Stimulated activated CD4-positive, alpha-beta T cell treated with anti-CD3 and anti-CD28 coated beads, Interleukin-15, amount 100 ng/mL, for 1 hour (primary cell): ENCODE measurements at places on chromosomes 12 and 14.

DNA sequence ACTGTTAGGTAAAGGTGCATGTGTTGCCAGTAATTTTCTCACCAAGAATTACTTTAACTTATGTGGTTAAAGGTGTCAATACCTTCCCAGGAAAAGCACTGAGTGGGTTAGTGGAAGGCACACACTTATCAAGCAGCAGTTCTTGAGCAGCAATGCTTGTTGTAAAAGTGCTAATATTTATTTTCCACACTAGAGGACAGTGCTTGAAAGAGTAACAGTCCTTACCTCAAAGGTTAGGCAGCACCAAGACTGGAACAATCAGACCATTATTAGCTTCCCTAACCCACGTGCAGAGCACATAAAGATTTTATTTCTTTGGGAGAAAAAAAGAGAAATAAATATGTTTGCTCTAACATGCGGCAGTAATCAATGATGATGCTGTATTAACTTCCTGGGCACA is 48.8 kb upstream of the KRR1 start:
- DNase-seq: no peak

GRCh38 chr14:85387181-85387580 is 142.8 kb upstream of the FLRT2 start:
- no peak for DNase-seq

DNA sequence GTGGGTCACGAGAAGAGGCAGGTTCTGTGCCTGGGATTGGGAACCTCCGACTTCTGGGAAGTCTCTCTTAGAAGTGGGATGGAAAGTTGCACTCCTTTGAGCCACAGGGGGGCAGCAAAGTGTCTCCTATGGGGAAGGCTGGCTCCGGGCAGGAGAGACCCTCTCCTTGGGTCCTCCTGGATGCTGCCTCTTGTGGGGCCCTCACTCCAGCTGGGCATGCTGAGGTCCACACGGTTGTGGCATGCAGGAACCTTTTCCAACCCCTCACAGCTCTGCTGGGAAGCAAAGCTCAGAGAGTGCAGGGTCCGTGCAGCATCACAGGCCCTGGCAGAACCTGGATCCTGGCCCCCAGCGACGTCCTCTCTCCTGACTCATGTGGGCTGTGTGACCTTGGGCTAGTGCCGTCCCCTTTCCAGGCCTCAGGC is 17.4 kb downstream of the SDSL start:
- DNase-seq: no peak

DNA sequence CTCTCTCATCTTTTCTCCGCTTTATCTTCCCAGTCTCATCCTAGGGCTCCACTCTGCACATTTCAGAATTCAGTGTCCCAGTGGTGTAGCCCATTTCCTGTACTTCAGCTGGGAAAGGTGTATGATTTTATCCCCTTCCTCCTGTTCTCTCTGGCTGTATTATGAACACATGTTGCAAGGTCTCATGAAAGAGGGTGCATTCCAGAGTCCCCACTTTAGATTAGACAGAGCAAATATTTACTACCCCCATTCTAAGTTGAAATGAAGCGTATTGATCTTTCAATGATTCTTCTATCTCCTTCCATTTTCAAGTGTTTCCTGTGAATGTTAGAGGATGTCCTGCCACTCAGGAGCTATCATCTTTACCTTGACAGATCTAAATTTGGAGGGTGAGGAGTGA is 123.2 kb downstream of the WIF1 start:
- no peak for DNase-seq

DNA sequence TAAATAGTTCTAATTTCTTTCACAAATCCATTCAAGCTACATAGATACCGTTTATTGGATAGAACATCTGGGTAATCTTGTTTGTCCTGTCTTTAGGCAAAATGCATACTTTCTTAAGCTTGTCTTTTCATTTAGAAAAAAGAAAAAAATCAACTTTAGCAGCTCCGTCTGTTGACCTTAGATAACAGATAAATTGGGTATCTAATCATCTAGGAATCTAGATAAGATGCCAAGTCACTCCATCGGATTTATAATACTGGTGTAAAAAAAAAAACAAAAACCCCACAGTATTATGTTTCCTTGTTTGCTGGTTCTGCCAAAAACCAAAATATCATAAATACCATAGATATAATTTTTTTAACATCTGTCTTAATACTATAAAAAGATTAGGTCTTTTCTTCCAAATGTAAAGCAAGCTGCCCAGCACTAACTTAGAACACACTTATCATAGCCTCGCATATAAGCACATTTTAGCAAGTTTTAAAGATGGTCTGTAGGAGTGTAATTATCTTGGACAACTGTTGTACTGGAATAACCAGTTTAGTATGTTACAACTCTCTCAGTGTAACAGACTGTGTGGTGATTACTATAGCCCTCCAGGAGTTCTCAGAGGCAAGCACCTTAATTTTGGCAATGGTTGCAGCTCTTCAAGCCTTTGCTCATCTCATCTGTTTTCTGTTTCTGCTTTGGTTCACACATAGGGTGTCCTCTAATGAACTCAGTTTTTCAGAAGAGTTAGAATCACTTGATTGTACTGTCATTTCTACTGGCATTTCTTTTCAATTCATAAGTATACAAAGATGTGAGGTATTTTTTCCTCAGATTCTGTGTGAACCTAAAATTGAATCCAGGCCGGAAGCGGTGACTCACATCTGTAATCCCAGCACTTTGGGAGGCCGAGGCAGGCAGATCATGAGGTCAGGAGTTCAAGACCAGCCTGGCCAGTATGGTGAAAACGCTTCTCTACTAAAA is 83.1 kb downstream of the ANO6 start:
- DNase-seq: no peak

DNA sequence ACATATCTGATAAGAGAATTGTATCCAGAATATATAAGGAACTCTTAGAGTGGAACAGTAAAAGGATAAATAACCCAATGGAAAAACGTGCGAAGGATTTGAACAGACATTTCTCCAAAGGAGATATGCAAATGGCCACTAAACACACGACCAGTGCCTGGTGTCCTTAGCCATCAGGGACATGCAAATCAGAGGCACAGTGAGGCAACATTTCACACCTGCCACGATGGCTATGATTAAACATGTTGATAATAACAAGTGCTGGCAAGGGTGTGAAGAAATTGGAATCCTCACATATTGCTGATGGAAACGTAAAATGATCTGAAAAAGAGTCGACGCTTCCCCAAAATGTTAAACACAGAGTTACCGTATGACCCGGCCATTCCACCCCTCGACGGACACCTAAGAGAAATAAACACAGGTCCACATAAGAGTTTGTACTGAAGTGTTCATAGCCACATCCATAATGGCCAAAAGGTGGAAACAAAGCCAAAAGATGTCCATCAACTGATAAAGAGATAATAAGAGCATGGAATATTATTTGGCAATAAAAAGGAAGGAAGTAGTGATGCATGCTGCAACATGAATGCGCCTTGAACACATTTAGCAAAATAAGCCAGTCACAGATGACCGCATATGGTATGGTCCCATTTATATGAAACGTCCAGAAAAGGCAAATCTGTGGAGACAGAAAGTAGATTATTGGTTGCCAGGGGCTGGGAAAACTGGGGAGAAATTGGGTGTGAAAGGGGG is 6.3 kb upstream of the TMEM121 start:
- DNase-seq: no peak

- no peak for DNase-seq
Measured at GRCh38 chr12:69595689-69596088, 10.4 kb downstream of the CCT2 start.

- DNase-seq: no peak
Measured at GRCh38 chr12:6921996-6922946, 5.5 kb upstream of the ATN1 start.

- DNase-seq: no peak
Measured at GRCh38 chr12:5570416-5570815, 138.5 kb downstream of the NTF3 start.

- DNase-seq: no peak
Measured at GRCh38 chr12:70739756-70740155, 102.5 kb upstream of the PTPRB start.

DNA sequence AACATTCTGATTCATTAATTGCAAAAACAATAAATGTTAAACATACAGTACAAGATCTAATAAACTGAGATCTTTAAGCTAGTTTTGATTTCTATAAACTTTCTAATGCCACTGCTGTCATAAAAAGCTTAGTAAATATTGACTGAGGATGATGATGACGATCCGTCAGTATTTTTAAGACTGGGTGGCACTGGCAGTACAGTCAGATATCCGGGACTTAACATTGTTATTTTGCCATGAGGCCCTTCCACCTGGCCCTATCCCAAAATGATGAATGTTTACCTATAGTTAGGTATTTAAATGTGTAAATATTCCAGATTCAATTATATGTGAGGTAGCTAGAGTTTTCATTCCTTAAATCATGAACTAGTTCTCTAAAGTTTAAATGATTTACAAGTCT is 158.5 kb downstream of the FOXA1 start:
- no peak for DNase-seq

GRCh38 chr14:50520947-50521815 is 11.2 kb downstream of the MAP4K5 start:
- DNase-seq: peak; percentile 20

- DNase-seq: no peak
Measured at GRCh38 chr12:104064842-104065427, 604 bp downstream of the HCFC2 start.

- no peak for DNase-seq
Measured at GRCh38 chr12:62895351-62895877, 39.5 kb downstream of the PPM1H start.

DNA sequence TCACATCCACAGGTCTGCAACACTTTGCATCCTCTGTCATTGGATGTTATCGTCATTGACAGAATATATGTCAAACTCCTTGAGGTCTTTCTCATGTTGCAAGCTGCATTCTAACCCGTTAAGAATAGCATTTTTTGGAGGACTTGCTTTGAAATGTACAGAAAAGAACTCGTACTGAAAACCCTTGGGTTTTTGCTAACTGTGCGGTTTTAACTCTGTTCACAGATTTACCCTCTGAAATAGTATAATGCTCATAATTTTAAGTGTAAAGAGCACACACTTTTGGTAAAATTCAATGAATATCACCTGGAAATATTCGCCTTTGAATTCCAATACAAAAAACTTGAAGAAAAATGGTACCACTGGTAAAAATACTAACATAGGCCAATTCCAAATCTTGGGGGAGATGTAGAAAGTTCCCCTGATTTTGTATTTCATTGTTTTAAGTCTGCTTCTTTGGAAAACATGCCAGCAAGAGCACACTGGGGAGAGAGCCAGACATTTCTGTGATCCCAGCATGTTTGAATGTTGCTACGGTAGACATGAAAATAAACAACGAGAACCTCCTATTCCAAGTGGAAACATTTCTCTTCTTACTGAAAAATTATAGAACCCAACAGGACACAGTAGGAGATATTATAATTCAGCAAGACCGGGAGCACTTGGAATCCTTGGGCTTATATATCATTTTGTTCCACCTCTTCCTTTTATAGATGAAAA is 446.0 kb downstream of the AEBP2 start:
- no peak for DNase-seq

DNA sequence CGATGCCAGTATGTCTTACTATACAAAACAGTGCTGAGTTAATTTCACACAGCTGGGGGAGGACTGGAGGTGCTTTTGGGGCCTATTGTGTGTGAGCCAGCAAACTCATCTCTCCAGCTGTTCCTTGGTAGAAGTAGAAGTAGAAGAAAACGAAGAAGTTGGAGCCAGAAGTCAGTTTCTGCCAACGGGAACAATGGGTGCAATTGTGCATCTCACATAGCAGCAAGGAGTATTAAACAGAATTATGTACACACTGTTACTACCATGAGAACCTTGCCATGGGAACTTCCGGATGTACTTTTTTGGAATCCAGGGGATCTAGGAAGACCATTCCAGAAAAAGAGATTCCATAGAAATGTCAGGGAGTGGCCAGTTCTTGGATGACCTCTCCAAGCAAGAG is 88.6 kb downstream of the VCPKMT start:
- DNase-seq: no peak

- no peak for DNase-seq
Measured at GRCh38 chr14:66395300-66395699, 90.9 kb upstream of the CCDC196 start.

DNA sequence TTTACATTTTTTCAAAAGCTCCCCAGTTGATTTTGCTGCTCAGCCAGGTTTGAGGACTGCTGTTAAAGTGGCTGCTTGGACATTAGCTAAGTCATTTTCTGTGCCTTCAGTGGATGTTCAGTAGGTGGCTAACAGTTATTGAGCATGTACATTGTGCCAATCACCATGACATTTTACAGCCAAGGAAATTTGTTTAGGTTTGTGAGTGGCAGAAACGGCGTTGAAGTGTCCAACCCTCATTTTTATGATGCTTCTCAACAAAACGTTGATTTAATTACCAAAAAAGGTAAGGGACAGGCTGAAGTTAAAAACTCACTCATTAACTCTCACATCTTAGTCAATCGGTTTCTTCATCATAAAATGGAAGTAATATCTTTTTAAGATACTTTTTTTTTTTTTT is 37.0 kb upstream of the LRIG3 start:
- no peak for DNase-seq

GRCh38 chr12:103908877-103909276 is 21.3 kb upstream of the HSP90B1 start:
- no peak for DNase-seq

DNA sequence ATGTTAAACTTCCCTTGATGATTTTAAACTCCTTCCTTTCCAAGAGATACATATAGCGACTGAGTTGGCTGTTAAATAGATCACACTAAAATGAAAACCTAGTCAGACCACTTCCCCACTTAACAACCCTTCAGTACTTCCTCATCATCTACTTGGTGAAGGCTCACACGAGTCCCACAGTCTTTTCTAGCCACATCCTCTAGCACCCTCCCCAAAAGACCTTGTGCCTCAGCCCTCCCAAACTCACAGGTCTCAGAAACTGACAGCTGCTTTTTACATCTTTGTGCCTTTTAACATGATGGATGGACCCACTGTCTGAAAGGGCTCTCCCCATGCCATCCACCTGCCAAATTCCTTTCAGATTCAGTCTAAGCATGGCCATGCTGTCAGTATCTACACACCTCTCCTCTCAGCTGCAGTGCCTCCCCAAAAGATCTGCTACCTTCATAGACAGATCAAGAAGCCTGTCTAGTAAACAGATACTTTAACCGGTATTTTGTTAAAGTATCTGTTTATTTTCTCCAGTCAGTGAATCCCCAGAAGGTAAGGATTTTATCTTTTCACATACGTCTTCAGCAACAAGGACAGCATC is 65.1 kb upstream of the GPHB5 start:
- no peak for DNase-seq

GRCh38 chr12:8483079-8483478 is 27.3 kb downstream of the CLEC6A start:
- DNase-seq: no peak

DNA sequence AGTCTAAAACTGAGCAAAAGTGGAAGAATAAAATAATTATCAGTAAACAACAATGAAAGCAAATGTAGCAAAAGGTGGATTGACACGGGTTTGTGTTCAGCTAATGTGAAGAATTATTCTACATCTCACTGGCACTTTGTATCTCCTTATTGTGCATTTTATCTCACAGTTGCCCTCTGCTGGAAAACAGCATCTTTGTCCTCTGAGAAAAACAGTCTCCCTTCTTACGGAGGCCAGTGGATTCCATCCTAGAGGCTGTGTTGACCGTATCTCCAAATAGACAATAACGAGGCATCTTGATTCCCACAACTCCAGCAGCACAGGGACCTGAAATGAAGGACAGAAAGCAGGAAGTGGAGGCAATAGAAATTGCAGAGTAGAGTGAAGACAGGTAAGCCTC is 51.3 kb upstream of the PLBD1 start:
- DNase-seq: no peak

GRCh38 chr14:64602826-64603225 is 53.1 kb downstream of the PPP1R36 start:
- DNase-seq: no peak

- no peak for DNase-seq
Measured at GRCh38 chr12:65306366-65307168, 28.1 kb downstream of the MSRB3 start.
